Stimulated activated CD8-positive, alpha-beta memory T cell treated with anti-CD3 and anti-CD28 coated beads, Interleukin-4, amount 100 ng/mL, for 4 hours (primary cell): ENCODE measurements at places on chromosomes 16 and 17.

- no peak for DNase-seq
Measured at GRCh38 chr16:89562939-89563338, 2.5 kb downstream of the RPL13 start.

DNA sequence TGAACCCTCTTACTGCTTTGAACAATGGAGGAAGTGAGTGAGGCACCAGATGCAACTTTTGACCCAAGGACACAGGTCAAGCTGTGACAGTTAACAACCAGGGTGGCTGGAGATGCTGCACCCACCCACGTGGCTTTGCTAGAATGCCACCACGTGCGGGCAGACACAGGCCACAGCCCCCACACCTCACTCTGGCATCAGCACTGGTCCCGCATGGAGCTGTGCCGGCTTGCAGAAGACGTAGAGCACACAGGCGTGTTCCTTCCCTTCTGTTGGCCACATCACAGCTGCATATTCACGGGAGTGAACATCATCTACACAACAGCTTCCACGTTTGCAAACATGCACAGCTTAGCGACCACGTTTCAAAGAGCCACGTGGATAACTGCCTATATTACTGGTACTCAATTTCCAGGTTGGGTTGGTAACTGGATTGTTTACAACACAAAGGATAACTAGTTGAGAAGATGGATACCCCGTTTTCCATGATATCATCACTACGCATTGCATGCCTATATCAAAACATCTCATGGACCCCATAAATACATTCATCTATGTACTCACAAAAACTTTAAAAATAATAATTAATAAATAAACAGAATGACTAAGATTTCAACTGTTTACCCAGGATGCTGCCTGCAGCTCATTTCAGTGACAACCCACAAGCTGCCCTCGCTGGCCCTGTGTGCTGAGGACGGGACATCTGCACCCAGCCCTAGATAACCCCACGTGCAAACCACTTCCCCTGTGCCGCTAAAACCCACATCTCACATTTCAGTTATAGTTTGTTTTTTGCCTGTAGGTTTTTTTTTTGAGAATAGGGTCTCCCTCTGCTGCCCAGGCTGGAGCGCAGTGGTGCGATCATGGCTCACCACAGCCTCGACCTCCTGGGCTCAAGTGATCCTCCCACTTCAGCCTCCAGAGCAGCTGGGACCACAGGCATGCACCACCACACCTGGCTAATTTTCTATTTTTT, 132.0 kb downstream of the ANKRD11 start:
- DNase-seq = no peak

GRCh38 chr16:31674686-31675085, 147.0 kb downstream of the AHSP start:
- no peak for DNase-seq

DNA sequence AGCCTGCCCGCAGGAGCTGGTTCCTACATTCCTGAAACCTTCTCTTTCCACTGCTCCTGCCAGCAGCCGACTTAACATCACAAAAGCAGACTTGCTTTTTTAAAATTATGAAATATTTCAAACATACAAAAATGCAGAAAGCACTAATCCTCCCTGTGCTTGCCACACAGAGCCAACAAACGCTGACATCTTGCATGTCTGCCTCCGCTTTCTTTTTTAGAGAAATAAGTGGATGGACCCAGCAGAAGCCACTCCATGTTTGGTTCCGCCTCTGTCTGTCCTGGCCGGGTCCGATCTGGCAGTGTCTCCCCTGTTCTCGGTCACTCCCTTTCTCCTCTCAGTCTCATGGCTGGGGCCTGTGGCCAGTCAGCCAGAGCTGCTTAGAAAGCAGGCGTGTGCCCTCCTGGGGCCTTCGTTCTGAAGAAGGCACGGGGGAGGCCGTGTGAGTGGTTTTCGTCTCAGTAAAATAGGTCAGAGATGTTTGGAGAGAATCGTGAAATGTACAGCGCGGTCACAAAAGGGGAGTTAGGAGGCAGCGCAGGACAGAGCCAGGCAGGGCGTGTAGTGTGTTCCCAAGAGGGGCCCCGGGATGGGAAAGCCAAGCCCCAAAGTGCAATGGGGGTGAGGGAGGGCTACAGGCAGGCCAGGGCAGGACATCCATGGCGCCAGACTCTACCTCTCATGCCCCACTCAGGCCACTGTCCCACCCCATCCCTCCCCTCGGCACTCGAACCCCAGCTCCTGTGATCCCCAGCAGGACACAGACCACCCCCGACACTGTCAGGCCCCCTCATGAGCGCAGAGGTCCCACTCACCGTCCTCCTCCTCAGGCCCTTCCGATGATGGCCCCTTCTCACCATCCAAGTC, 23.2 kb downstream of the MXRA7 start:
- no peak for DNase-seq
